ENCODE measurements at places on chromosomes 13 and 19.
A peak's percentile ranks its signal among the peaks of the same experiment; 100 is the strongest.

DNA sequence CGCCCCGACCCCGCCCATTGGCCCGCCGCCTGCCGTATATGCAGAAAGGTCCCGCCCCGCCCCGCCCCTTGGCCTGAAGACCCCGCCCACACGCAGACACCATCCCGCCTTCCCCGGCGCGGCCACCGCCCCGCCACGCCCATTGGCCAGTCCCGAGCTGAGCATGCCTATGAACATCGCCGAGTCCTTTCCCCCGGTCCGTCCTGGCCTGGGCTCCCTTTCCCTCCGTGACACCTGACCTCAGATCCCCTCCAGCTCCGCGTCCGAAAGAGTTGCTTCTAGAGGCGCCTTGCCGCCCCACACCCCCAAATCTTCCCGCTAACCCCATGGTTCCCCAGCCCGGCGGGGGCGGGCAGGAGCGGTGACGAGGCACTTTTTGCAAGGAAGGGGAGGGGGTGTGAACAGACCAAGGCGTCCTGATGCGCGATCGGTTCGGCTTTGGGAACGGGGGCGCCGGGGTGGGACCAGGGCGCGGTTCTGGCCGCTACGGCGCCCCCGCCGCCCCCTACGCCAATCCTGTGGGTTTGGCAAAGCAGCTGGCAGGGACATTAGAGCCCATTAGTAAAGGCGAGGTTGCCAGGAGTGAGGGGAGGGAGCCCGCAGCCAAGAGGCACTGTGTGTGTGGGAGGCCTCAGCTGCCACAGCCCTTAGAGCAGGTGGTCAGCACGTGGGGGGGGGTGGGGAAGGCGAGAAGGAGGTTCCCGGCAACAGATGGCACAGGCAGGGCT lies 406 bp upstream of the NUMBL start:
- DNase-seq: peak; percentile 91

- DNase-seq: no peak
Measured at GRCh38 chr13:112113348-112113747, 46.4 kb downstream of the SOX1 start.

DNA sequence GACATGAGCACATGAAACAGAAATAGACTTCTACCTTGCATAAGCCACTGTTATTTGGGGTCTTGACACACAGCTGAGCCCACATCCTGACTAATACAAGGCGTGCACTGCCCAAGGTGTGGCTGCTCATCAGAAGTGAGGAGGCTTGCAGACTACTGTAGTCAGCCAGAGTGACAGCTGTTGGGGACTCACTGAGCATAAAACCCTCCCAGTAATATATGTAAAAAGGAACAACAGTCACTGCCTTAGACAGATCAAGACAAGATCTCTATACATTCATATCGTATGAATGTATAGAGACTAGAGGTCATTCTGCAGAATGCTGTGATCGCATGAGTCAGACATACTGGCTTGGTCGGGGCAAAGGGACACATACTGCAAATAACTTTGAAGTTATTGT lies 4.1 kb upstream of the C1QTNF9B start:
- DNase-seq: peak; percentile 70

- no peak for DNase-seq
Measured at GRCh38 chr13:114135731-114136171, 3.3 kb upstream of the RASA3 start.

DNA sequence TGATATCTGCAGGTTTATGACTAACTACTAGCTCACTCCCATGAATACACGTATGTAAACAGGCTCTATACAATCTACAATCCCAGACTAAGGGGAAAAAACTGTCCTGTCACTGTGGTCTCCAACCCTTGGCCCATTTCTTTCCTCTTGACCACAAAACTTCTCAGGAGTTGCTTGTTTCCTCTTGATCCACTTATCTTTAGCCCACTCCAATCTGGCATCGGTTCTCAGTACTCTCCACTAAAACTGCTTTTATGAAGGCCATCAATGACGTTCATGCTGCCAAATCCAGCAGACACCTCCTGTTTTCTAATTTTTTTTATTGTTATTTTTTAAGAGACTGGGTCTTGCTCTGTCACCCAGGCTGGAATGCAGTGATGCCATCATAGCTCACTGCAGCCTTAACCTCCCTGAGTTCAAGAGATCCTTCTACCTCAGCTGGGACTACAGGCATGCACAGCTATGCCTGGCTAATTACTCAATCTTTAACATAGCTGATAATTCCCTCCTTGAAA lies 31.9 kb upstream of the USPL1 start:
- peak; percentile 35 for DNase-seq

DNA sequence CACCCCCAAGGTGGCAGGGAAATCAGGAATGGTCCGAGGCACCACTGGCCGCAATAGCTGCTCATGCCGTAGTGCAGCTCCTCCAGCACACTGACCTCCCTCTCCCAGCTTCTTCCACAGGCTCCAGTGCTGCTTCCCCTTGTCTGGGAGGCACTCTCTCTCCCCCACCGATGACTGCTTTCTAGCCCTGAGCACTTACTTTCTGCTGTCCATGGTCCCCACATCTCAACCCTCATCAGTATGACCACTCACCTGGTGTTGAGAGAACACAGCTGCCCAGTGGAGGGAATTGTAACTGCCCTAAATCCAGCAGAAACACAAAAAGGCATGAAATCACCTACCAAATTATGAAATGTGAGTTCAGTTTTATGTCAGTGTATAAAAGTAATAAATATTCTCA lies 28.9 kb upstream of the TPP2 start:
- DNase-seq: no peak

DNA sequence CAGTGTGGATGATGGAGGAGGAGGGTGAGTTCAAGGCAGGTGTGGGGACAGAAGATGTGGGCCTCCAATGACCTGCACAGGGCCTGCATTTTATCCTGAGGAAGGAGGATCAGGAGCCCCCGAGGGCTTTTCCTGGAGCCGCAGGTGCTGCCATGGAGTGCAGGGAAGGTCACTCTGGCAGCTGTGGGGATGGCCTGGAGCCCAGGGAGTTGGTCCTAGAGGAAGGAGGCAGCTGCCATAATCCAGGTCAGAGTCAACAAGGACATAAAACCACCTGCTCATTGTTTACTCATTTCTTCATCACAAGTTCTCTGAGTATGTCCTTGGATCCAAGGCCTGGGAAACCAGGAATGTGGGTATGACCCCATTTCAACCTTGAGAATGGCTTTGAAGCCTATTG lies 87.2 kb downstream of the SCGB2B2 start:
- DNase-seq: no peak

DNA sequence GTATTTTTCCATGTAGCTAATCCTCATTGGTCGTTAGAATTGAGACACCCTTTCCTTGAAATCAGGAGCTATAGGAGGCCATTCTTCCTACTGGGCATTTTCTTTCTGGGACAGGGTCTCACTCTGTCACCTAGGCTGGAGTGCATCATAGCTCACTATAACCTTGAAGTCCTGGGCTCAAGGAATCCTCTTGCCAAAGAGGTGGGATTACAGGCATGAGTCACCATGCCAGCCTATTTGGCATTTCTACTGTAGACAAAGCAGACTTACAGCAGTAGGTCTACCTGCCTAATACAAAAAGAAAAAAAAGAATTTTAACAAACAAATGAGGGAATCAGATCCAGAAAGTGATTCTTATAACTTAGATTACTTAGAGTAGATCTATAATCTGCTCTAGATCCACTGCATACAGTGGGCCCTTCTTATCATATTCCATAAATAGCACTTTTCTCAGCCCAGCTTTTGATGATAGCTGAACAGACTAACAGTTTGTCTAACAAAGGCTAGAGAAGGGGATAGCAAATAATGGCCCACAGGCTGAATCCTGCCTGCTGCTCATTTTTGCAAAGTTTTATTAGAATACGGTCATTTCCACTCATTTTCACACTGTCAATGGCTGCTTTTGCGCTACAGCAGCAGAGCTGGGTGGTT lies 36.7 kb upstream of the USPL1 start:
- no peak for DNase-seq

- DNase-seq: no peak
Measured at GRCh38 chr19:2229103-2230032, 6.8 kb downstream of the PLEKHJ1 start.

- no peak for DNase-seq
Measured at GRCh38 chr13:99227331-99227900, 26.8 kb downstream of the UBAC2 start.

GRCh38 chr19:51111606-51112005 lies 3.4 kb upstream of the CTU1 start:
- DNase-seq: no peak

DNA sequence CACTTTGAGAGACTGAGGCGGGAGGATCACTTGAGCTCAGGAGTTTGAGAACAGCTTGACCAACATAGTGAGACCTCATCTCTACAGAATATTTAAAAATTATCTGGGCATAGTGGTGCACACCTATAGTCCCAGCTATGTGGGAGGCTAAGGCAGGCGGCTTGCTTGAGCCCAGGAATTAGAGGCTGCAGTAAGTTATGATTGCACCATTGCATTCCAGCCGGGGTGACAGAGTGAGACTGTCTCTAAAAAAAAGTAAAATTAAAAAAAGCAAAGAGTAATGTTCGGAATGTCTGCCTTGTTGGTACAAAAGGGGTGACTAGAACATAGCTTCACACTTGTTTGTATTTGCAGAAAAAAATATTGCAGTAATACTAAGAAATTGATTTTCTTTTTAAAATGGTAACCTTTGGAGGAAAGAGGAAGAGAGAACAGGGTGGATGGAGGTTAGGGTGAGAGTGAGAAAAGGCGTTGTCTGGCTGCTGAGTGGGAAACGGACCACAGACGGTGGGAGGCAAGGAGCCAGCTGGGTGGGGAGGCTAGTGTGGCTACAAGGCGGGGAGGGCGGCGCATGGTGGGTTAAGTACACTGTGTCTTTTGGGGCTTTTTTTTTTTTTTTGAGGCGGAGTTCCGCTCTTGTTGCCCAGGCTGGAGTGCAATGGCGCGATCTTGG lies 10.2 kb downstream of the PPP1R14A start:
- peak; percentile 45 for DNase-seq

GRCh38 chr19:33627962-33628839 lies 6.4 kb downstream of the CHST8 start:
- DNase-seq: no peak

- no peak for DNase-seq
Measured at GRCh38 chr13:64871742-64872141, 2358.4 kb downstream of the PCDH9 start.

DNA sequence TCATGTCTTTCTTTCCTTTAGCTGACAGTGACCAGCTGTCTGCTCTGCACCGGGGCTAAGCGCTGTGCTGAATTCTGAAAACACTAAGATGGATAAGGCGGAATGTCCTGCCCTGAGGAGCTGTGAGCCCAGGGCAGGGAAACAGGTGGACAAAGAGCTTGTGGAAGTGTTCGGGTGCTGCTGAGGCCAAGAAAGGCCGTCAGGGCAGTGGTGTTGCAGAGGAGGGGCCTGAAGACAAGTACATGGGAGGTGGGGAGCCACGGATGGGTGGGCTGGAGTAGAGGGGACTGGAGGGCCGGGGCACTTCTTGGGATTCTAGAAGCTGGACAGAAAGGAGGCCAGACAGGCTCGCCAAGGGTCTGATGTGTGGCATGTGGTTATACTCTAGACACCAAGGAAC lies 66.2 kb upstream of the GPR183 start:
- no peak for DNase-seq

DNA sequence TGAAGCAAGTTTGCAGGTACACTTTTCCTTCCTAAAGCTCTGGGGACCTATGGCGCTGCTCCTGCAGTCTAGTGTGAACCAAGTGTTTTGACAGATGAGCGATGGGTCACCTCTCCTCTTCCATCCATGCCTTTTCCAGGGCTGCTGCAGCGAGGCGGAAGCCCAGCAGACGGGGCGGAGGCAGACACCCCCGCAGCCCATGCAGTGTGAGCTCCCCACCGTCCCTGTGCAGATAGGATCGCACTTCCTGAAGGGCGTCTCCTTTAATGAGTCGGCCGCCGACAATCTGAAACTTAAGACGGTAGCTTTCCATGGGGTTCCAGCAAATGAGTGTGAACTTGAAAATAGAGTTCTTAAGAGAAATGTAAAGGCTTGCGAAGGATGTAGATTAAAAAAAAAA lies 37.1 kb upstream of the GPI start:
- DNase-seq: no peak

- peak; percentile 56 for DNase-seq
Measured at GRCh38 chr13:50735071-50735470, 108.4 kb downstream of the DLEU7 start.
